Stimulated activated CD8-positive, alpha-beta memory T cell treated with anti-CD3 and anti-CD28 coated beads, Interleukin-12 subunit alpha, Interleukin-12 subunit beta, amount 100 ng/mL, for 4 hours (primary cell): ENCODE measurements at places on chromosomes 5 and 9.

DNA sequence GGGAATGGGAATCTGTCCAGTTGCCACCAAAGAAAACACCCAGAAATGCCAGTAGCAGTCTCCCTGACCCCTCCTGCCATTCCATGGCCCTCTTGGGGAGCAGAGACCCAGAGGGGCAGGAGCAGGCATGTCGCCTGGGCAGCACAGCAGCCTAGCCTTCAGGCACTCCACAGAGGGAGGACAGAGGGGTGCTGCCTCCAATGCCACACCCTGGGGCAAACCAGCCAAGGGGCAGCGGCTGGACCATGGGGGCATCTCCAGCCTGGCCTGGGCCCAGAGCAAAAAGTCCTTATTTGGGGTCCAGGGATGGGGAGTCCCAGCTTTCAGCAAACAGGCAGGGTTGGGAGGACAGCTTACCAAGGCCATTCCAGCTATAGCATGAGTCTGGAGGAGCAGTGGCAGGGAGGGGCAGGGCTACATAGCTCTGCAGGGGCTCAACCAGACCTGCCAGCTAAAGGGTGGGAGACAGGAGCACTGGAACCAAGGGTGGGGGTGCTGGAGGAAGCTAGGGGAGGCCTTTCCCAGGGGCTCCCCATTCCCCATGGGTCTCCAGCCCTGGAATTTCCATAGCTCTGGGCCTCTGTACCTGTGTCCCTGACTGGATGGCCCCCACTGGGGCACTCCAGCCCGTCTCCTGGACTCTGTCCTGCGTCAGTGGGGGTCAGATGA lies 6.7 kb downstream of the BRD3 start:
- DNase-seq = no peak

- no peak for DNase-seq
Observed at GRCh38 chr5:37889612-37890317, 49.9 kb upstream of the GDNF start.

DNA sequence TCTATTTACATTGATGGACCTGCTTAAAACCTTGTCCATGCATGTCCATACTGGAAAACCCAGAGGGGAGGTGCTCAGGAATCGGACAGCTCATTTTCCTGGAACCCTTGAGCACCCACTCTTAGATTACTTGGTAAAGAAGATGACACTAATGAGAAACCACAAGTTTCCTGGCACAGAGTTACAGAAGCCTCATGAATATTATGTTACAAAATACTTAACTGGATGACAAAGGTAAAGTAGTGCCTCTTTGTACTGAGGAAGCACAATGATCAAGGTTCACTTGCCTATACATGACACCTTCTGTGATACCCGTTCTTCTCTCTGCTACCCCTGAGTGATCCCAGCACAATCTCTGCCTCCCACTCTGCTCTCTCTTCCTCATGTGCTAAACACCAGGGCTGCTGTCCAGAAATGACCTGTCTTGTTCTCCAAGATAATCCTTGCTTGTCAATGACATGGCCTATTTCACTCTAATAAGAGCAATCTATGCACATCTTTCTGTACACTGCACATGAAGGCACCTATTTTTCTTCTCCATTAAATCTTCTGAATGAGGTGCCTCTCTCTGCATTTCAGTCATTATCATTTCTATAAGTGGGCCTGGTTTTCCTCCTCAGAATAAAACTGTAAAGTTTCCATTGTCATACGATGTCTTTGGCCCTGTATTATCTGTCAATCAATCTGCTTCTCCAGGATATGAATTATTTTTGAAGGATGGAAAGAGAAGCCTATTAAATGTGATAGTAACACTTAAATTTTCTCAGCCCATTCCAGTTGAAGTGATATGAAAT lies 684.0 kb upstream of the ACO1 start:
- DNase-seq = no peak

DNA sequence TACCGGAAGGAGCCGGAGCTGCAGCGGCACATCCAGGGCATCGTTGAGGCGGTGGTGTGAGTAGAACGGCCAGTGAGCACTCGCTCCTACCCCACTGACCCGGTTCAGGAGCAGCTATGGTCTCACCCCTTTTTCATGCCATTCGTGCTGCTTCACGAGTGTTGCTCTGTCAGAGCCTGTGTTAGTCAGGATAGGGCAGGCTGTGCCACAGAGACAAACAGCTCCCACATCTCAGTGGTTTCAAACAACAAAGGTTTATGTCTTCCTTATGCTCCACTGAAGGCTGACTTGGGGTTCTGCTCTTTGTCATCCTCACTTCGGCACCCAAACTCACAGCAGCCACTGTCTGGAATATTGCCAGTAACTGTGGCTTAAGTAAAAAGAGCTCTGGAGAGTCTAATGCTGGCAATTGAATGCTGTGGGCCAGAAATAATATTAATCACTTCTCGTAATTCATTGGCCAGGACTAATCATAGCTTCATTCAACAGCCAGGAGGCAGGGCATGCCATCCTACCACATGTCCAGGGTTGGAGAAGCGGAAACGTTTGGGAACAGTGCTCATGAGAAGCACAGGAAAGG lies 28.4 kb downstream of the ARHGEF37 start:
- DNase-seq = no peak

DNA sequence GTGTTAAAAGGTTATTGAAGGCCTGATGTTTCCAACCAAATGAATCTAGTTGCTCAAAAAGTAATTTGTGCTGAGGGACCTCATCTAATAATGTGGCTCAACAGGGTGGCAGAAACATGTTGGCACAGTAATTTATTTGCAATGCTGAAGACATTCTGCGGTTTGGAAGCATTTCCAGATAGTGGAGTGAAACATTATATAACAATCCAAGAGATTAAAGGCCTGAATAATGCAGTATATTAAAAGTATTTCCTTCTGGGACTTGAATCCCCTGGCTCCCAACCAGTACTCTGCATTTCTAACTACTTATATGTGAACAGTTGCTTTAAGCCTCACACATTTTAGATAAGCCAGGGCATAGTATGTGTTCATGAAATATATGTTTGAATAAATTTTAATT lies 25.9 kb upstream of the ALDH1A1 start:
- DNase-seq = no peak

GRCh38 chr5:109859537-109859936 lies 169.8 kb downstream of the MAN2A1 start:
- no peak for DNase-seq

DNA sequence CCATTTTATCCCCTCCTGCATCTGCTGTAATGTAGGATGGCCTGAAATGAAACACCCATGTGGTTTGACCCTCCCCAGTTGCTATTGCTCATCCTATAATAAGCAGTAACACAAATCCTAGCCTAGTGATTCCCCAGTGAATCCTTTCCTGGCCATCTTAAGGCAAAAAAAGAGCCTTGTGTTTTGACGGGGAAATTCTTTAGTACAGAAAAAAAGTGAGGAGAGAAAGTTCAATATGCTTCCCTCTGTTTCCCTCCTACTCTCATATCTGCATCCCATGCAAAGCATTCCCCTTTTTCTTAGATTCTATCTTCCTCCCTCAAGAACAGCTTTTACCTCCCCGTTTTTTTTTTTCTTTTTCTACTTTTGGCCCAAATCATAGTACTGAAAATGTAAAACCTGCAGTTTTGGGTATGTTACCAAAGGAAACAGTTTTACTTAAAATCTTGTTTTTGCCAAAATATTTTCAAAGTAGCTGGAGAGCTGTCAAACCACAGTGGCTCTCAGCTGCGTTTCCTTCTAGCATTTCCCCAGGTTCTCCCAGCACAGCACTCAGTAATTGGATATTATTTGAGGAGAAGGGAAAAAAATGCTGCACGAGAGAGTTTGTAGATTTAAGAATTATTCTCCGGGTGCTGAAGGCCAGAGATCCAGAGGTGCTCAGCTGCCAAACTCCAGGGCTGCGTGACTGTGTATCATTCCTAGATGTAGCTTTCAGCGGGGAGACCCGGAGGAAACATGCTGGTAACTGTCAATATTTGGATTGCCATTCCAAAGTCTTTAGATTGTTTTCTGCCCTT lies 321.4 kb downstream of the NPR3 start:
- no peak for DNase-seq

DNA sequence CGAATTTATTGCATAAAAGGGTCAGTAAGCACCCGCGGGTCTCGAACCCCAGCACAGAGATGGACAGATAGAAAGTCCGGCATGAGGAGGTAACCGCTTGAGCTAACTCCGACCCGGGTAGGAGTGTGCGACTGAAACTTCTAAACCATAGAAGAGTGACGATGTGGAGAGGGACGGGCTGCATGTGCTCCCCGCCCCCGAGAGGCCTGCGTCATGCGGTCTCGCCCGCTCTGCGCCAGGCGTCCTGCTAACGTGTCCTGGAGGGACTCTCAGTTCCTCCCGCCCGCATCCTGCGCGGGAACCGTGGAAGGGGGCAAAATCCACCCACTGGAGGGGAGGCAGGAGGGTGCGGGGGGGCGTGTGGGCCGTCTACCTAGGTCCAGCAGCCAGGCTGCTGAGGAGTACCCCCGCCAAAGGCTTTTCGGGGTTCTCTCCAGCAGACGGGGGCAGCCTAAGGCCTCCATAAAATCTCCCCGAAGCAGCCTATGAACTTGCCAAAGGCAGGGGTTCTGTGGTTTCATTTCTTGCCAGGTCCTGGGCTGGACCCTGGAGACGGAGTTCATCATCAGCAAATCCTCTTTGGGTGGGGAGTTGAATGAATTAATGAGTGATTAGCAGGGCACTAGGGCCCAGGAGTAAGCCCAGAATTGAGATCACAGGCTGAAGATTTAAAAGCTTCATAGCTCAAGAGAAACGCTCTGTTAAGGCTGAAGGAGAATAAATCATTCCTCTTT lies 51.9 kb downstream of the TGFBI start:
- DNase-seq = peak; percentile 30

- no peak for DNase-seq
Observed at GRCh38 chr9:82600536-82601292, 462.2 kb downstream of the RASEF start.

- no peak for DNase-seq
Observed at GRCh38 chr9:27943501-27943900, 370.2 kb upstream of the C9orf72 start.

- no peak for DNase-seq
Observed at GRCh38 chr5:78006449-78006848, 230.3 kb upstream of the TBCA start.

GRCh38 chr9:128621730-128622455 lies 34.8 kb downstream of the DYNC2I2 start:
- DNase-seq = no peak

DNA sequence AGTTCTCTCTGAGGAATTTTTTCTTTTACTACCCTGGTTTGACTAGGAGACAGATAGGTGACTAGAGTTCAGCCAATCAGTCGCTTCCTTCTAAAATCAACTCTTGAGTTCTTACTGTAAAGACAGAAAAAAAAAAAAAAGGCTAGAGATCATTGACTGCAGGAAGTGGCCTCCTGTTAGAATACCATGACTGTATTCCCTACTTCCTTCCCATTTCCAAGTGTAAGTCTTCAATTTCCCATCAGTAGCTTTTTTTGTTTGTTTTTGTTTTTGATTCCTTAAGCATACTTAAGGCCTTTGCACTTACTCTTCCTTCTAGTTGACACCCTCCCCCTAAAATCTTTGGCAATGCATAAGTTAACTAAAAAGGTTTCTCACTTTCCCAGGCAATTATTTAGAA lies 154.3 kb downstream of the HMHB1 start:
- DNase-seq = no peak
